ENCODE measurements at places on chromosomes 2 and 18.

GRCh38 chr2:9972621-9973479, 21.4 kb downstream of the GRHL1 start:
- DNase-seq = no peak

- no peak for DNase-seq
These were observed 25.0 kb downstream of the SERPINB8 start for GRCh38 chr18:63994783-63995399.

DNA sequence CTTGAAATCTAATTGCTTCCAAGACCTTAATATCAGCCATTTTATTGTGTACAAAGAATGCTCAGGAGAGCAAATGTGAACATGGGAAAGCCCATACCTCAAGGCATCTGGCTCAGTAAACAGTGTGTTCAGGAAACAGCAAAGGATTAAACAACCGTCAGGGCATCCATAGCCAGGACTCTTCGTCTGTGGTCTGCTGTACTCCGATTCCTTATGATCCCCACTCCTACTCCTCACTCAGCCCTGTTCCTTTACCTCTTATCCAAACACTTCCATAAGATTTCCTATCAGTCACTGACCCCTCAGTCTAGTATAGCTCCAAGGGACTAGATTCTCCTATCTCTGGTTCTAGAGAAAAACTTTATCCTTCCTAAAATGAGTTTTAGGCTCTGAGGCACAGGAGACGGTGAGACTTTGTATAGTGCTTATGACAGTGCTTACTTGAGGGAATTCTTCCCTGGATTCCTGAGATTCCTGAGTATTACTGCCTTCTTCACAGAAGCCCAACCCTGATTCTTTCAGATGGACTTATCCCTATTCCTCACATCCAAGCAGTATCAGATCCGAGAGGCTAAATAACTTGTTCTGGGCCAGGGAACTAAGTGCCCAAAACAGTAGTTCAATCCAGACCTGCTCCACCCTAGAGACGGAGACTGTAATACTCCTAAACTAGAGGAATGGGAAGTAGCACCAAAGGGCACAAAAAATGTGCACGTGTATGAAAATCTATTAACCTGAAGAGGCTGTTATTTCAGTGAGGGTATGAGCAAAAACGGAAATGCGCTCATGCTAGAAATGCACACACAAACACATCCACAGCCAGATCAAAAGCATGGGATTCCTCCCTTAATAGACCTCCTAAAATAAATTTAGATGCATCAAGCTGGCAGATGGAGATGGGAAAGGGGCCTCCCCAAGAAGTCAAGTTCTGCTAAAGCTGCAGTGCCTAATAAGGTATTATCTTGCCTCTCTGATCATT, 42.1 kb upstream of the SIGLEC15 start:
- no peak for DNase-seq

DNA sequence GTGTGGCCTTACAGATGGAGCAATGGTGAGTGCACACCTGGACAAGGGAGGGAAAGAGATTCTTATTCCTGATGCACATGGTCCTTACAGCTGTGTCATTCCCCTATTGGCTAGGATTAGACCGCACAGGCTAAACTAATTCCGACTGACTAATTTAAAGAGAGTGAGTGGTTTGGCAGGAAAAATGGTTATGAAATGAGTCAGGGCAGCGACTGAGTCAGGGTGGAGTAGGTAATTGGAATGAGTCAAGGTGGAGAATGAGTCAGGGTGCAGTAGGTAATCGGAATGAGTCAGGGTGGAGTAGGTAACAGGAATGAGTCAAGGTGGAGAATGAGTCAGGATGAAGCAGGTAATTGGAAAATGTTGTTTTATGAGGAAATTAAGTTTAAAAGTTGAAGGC, 1353.7 kb upstream of the LRRTM1 start:
- DNase-seq = no peak

Data from activated gamma-delta T cell (primary cell).